ENCODE measurements at places on chromosomes 2 and 18.

- DNase-seq, result no peak
Observed at GRCh38 chr2:39730685-39731302, 48.3 kb downstream of the THUMPD2 start.

- no peak for DNase-seq
Observed at GRCh38 chr2:183179156-183179555, 54.9 kb downstream of the NUP35 start.

DNA sequence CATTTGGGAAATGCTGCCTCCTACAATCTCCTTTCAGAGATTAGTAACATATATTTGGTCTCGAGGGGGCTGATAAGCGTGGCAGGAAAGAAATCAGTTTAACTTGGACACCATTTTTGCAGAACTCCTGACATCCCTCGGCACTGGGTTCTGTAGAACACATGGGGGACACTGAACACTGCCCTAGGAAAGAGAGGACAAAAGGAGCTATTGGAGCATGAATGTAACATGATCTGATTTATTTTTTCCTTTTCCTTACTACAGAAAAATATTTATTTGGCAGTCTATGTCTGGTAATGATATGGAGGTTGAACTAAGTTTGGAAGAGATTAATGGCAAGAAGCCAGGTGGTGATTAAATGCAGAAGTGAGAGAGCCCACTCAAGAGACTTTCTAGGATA is 153.8 kb downstream of the AFF3 start:
- no peak for DNase-seq

- DNase-seq, result no peak
Observed at GRCh38 chr2:11239666-11240462, 84.6 kb downstream of the SLC66A3 start.

GRCh38 chr2:3492951-3493614 is 26.2 kb downstream of the ADI1 start:
- DNase-seq, result no peak

DNA sequence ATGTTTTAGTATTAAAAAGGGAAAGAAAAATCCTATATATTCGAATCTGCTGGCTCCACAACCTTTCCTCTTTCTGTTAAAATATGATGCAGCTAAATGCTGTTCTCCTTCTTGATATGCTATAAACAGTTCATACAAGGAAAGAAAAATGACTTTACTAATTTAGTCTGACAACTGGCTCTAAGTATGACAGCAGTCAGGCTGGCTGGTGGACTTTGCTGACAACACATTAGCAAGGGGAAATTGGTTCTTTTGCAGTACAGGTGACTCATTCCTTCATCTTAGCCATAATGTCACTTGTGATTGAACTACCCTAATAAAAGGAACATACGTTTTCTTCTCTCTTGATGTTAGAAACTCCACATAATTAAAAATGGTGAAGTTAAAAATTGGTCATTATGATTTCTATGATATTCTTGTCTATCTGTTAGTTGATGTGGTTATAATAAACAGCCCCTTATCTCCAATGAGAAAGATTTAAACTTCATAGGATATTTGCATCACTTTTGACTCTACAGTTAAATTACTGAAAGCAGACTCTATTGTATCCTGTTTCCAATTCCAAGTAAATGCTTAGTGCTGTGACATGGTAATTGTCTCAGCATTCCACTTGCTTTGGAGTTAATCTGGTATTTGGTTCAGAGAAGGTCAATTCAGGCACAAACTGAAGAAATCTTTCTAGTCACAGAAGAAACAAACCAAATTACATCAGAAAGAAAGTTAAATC is 315.3 kb upstream of the GULP1 start:
- DNase-seq, result no peak

DNA sequence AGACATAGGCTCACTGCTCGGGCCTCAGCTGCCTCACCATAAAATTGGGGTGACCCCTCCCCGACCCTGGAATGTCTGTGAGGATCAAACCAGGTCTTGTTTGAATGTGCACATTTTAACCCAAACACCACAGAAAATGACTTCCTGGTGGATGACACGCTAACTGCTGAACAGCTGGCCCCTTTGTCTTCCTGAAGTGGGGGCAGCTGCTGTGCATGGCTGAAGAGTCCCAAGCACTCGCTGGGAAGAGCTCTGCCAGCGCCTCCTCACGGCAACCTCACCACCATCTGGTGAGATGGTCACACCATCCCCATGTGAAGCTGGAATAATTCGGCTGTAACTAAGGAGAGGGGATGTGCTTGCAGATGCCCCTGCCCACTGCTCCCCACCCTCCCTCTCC is 34.0 kb downstream of the AQP12A start:
- DNase-seq, result no peak

GRCh38 chr2:120443946-120444345 is 98.0 kb downstream of the INHBB start:
- DNase-seq, result no peak

DNA sequence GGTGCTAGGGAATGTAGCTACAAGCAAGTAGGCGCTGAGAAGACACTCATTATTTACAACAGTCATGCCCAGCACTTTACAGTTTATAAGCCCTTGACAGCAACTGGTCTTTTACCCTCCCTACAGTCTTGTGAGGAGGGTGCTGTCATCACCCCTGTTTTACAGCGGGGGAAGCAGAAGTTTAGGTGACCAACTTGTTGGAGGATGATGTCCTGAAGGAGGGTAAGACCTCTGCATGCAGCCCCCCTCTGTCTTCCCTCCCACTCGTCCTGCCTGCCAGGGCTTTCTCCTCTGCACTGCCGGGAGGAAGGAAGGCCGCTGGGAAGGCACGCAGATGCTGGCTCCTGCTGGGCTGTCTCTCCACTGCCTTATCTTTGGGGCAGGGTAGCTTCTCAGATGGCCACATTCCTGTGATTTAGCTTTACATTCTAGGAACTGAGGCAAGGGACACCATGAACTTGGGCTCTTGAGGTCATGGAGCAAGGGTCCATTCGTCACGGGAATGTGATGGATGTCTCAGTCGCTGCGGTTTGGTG is 972 bp downstream of the IL1R1 start:
- DNase-seq, result no peak

- no peak for DNase-seq
Observed at GRCh38 chr18:392928-393573, 107.5 kb downstream of the COLEC12 start.

DNA sequence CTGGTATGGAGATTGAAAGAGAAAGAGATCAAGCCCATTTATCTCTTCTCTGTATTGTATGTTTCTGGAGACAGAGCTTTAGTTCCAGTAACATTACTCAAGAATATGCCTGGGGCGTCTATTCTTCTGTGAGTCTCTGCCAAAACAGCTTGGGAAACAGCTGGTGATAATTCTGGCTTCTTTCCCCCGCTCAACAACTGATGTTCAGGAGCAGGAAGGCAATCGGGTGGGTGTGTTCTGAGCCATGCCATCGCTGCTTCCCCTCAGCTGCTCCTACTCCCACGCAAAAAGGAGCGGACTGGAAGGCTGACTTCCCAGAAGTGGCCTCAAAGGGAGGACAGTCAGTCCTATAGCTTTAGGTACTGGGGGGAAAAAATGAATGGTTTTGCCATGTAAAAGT is 695.1 kb downstream of the PLCL1 start:
- DNase-seq, result no peak

DNA sequence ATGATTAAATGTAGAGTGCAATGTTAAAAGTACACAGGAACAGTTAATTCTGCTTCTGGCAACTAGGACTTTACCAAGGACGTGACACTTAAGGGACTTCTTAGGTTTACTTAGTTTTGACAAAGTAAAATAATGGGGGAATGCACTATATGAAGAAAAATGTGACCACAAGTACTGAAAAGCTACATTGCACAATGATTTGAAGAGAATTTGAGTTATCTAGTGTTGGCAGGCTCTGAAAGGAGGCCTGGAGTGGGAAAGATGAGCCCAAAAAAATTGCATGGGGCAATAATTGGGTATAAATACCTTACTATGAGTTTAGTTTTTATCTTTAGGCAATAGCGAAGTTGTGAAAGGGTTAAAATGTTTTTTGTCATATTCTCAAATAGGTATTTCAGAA is 173.7 kb downstream of the DOK6 start:
- no peak for DNase-seq

DNA sequence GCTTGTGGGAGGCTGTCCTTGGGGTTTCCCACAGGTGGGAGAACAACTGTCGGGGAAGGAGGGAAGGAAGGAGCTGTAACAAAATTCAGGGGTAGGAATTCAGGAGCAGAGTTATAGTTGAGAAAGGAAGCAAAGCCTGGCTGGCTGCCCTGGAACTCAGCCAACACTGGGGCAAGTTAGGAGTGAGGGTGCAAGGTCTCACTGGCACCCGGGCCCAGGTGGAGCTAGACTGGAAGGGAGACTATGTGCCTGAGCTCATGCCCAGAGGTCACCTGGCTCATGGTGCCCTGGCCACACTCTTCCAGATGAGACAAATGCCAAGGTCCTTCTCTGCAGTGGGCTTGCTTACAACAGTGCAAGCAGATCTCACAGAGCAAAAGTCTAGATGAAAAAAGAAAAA is 75.6 kb upstream of the ARHGAP28 start:
- DNase-seq, result no peak

- no peak for DNase-seq
Observed at GRCh38 chr2:111178296-111178695, 57.6 kb downstream of the BCL2L11 start.

DNA sequence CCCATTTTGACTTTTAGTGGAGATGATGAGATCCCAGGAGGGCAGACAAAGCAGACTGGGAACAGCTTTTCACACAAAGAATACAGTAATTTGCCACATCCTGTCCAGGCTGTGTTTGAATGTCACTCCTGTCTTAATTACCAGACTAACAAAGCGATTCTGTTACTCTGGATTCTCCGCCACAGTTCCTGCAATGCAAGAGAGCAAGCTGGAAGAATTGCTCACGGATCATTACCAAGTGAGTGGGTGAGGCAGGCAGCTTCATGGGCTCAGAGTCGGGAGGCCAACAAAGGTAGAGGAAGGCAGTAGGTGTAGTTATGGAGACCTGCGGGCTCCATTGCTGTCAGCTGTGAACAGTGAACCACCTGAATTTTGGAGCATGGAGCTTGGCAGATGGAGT is 250.5 kb upstream of the ATP5MC3 start:
- no peak for DNase-seq

- DNase-seq, result no peak
Observed at GRCh38 chr2:76599732-76600368, 889.1 kb upstream of the GCFC2 start.

DNA sequence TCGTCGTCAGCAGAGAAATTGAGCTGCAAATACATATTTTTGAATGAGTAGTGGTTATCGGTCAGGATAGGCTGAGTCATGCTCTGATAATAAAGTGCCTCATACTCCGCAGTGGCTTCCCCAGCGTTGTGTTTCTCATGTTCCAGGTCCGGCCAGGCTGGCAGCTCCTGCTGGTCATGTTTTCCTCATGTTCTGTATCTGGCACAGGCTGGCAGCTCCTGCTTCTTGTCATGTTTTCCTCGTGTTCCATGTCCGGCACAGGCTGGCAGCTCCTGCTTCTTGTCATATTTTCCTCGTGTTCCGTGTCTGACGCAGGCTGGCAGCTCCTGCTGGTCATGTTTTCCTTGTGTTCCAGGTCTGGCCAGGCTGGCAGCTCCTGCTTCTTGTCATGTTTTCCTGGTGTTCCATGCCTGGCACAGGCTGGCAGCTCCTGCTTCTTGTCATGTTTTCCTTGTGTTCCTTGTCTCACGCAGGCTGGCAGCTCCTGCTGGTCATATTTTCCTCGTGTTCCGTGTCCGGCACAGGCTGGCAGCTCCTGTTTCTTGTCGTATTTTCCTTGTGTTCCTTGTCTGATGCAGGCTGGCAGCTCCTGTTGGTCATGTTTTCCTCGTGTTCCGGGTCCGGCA is 148.9 kb downstream of the ATP9B start:
- DNase-seq, result no peak

GRCh38 chr2:217437290-217437870 is 565.4 kb downstream of the TNS1 start:
- DNase-seq, result no peak

DNA sequence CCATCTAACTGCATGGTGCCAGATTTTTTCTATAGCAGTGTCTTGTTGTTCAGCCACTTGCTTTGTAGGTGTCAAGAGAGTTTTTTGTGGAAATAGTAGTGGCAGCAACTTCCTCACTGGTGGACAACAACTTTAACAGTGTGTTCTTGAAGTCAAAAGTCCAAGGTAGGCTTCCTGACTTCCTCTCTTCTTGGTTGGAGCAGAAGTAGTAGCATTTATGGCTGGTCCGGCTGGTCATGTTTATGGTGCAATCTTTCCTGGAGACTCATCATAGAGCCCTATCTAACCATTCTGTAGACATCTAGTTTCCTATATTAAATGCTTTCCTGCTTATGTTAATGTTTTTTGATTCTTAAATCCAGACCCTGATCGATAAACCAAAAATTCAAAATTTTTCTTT is 11.7 kb downstream of the GPR75 start:
- no peak for DNase-seq

- no peak for DNase-seq
Observed at GRCh38 chr2:85716346-85716914, 22.3 kb downstream of the GNLY start.

DNA sequence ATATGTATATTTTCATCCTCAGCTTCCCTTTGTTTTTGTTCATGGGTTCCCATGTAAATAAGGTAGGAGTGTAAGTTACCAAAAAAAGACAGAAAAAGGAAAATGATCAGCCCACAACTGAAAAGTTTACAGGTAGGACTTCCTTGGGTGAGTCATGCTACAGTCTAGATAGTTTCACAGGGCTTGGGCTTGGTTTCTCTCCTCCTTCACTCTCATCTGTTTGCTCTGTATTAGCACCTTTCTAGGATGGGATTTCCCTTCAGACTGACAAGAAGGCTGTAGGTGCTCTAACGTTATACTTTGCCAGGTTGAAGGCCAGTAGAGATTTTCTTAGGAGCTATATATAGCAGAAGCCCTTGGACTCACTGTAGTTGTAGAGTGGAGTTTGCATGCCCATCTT is 57.9 kb downstream of the FAM171B start:
- DNase-seq, result no peak

DNA sequence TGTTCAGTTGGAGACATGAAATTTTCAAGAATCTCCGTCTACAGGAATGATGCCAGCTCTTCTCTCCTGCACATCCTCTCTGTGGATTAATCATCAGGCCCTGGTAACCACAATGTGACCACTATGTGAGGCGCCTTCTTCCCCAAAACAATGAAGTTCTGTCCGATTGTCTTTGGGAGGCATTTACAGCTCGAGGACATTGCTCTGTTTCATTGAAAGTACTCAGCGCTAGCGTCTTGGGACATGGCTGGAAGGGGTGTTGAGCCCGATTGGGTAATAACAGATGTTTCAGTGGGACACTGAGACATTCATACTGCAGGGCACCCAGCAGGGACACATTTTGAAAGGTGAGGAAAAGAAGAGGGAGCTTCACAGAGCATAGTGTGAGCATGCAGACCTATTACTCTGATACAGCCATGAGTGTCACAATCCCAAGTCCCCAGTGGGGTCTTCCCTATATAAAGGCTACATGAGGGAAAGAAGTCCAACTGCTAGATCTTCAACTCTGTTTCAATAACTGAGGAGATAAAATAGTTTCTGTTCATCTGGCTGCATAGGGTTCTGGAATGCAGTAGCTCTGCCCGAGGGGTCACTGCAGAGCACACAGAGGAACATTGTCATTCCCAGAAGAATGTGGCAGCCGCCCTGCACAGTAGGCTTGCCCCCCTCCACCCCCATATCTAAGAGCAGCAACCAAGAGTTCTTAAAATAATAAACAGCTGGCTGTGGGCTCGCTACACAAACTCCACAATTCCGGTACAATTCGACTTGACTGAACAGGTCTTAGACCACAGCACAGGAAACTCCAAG is 237.3 kb downstream of the OSR1 start:
- DNase-seq, result no peak

- no peak for DNase-seq
Observed at GRCh38 chr2:33673937-33674336, 74.8 kb upstream of the FAM98A start.

All from stimulated activated CD4-positive, alpha-beta T cell treated with anti-CD3 and anti-CD28 coated beads, Interleukin-4, amount 100 ng/mL, for 24 hours (primary cell).